ENCODE measurements at places on chromosomes 12 and 14. TPM values are rescaled to one million over a fixed set of nuclear protein-coding genes. Genes with fewer than 3 reads are reported as not detected.

RNASE3 gene
- total RNA-seq: not detected

ANO2 gene
- 9.6 TPM for total RNA-seq

OTUB2 gene
- total RNA-seq: 0.61 TPM

NTF3 gene
- not detected for total RNA-seq

MYF6 gene
- not detected for total RNA-seq

KLRC4 gene
- 1.1 TPM for total RNA-seq

SOAT2 gene
- total RNA-seq: 0.11 TPM

RPS6KL1 gene
- total RNA-seq: 5.4 TPM

C1QL4 gene
- total RNA-seq: not detected

EIF2S3B gene
- 0.30 TPM for total RNA-seq

CTSG gene
- total RNA-seq: not detected

CD27 gene
- 3.3 TPM for total RNA-seq

GPR65 gene
- total RNA-seq: 7.0 TPM

BATF gene
- 10.2 TPM for total RNA-seq

Measured in upper lobe of left lung (tissue), 6 donors.